ENCODE measurements at places on chromosomes 12 and 14. TPM values are rescaled to one million over a fixed set of nuclear protein-coding genes. Genes with fewer than 3 reads are reported as not detected.

CHGA gene
- not detected for total RNA-seq

NOS1 gene
- 131 TPM for total RNA-seq

KRT73 gene
- not detected for total RNA-seq

CYP46A1 gene
- 0.10 TPM for total RNA-seq

KRT72 gene
- not detected for total RNA-seq

GRCh38 chr12:49129332-49130150, 1.7 kb downstream of the TUBA1B start:
- peaks cover 12% of the 10 kb centered on the region for H3K4me1 ChIP-seq
- peaks cover 38% of the 10 kb centered on the region for H3K36me3 ChIP-seq
- H3K27ac ChIP-seq = peak overlapping the region; percentile 97
- H3K27me3 ChIP-seq = no peaks in the 10 kb centered on the region
- H3K4me3 ChIP-seq = peak overlapping the region; percentile 94

GRCh38 chr12:101967506-101967905, 90.1 kb downstream of the DRAM1 start:
- H3K27ac ChIP-seq = no peak overlapping the region
- H3K4me3 ChIP-seq = no peak overlapping the region
- H3K27me3 ChIP-seq = no peaks in the 10 kb centered on the region
- H3K36me3 ChIP-seq = no peaks in the 10 kb centered on the region
- no peak for DNase-seq

GRCh38 chr12:10052193-10052913, 21.9 kb downstream of the CLEC9A start:
- no peaks in the 10 kb centered on the region for H3K27me3 ChIP-seq
- no peaks in the 10 kb centered on the region for H3K4me1 ChIP-seq
- no peak overlapping the region for H3K4me3 ChIP-seq

- H3K27me3 ChIP-seq = no peaks in the 10 kb centered on the region
- H3K4me3 ChIP-seq = no peak overlapping the region
- no peaks in the 10 kb centered on the region for H3K4me1 ChIP-seq
- no peak for DNase-seq
Measured at GRCh38 chr14:88163731-88164255, 158.9 kb downstream of the GPR65 start.

DNA sequence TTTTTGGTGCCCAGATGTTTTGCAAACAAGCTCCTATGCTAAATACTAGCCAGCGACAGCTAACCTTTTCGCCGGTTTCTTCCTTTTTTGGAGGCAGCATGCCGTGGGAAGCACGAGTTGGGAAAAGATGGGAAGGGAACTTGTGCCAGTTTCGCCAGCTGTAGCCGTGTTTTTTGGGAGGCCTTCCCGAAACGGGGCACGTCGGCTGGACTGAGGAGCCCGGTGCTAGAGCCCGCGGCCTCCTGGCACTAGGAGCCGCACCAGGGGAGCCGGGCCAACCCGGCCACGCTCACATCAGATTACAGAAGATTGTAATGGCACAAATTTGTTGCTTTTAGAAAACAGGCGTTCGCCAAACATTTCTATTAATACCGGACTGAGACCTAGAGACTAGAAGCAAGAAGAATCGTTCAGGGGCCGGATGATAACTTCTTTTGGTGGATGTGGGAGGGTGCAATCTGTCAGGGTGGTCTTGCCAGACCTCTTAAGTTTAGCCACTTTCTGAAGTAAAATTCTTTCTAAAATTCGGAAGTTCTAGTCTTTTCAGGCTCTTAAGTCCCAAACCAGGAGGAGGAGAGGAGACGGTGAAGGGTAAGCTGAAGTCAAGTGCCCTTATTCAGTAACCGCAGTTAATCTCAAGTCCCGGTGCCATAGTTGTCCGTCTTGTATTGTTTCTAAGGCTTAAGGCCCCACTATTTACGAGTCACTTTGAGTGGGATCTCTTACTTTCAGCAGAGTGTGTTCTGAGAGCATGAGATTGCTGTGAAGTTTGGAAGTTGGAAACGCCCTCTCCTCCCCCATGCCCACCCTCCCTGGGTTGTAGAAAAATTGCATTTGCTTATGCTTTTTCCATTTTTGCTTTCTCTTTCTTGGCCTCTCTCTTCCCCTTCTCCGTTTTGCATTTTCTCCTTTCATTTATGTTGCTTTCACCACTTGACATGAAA, 1.3 kb downstream of the RASSF3 start:
- no peaks in the 10 kb centered on the region for H3K4me1 ChIP-seq
- H3K36me3 ChIP-seq = no peaks in the 10 kb centered on the region
- H3K4me3 ChIP-seq = peak overlapping the region; percentile 95

GRCh38 chr14:90275458-90275814, 19.1 kb downstream of the PSMC1 start:
- no peak overlapping the region for H3K27ac ChIP-seq
- H3K4me3 ChIP-seq = no peak overlapping the region
- H3K4me1 ChIP-seq = no peaks in the 10 kb centered on the region
- DNase-seq = no peak

All from SJCRH30 (cell line).